ENCODE measurements at places on chromosomes 1 and 21.

- no peaks in the 10 kb centered on the region for H3K4me1 ChIP-seq
- DNase-seq, result no peak
- no peak overlapping the region for H3K4me3 ChIP-seq
- H3K36me3 ChIP-seq, result no peaks in the 10 kb centered on the region
These were observed 102.7 kb upstream of the CD55 start for GRCh38 chr1:207218512-207219362.

DNA sequence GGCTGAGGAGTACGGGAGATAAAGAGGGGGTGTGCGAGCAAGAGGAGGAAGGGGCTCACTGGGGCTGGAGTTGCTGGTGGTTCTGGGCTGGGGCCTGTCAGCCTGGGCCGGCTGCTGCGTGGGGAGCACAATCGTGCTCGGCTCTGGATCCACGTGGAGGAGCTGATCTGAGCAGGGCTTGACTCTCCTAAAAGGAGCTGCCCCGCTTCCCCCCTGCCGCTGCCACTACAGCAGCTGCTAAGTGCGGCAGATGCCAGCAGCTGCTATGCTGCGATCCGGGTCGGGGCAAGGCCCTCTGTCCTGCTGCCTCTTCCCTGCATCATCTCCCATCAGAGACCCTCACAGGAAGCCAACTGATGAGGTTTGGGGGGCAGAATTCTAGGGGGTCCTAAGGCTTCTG, 165.9 kb downstream of the PCBP3 start:
- H3K27ac ChIP-seq, result no peak overlapping the region
- H3K4me3 ChIP-seq, result no peak overlapping the region

GRCh38 chr1:181424786-181425403, 58.4 kb upstream of the CACNA1E start:
- no peaks in the 10 kb centered on the region for H3K4me1 ChIP-seq
- no peaks in the 10 kb centered on the region for H3K36me3 ChIP-seq
- H3K27ac ChIP-seq, result no peak overlapping the region
- no peaks in the 10 kb centered on the region for H3K27me3 ChIP-seq
- H3K4me3 ChIP-seq, result no peak overlapping the region

- no peak overlapping the region for H3K27ac ChIP-seq
- H3K4me3 ChIP-seq, result no peak overlapping the region
- no peaks in the 10 kb centered on the region for H3K36me3 ChIP-seq
- peak; percentile 7 for DNase-seq
These were observed 83.3 kb downstream of the ZFYVE9 start for GRCh38 chr1:52225174-52225573.

- H3K4me3 ChIP-seq, result no peak overlapping the region
- no peak for DNase-seq
- H3K27me3 ChIP-seq, result no peaks in the 10 kb centered on the region
- no peaks in the 10 kb centered on the region for H3K36me3 ChIP-seq
- no peak overlapping the region for H3K27ac ChIP-seq
These were observed 10.6 kb downstream of the APCS start for GRCh38 chr1:159598196-159598595.

GRCh38 chr1:7313826-7314225, 457.3 kb upstream of the VAMP3 start:
- H3K4me3 ChIP-seq, result no peak overlapping the region
- H3K27ac ChIP-seq, result no peak overlapping the region

GRCh38 chr1:155703216-155703615, 14.3 kb downstream of the DAP3 start:
- H3K27me3 ChIP-seq, result no peaks in the 10 kb centered on the region
- DNase-seq, result no peak
- H3K4me1 ChIP-seq, result no peaks in the 10 kb centered on the region
- no peaks in the 10 kb centered on the region for H3K36me3 ChIP-seq
- H3K27ac ChIP-seq, result no peak overlapping the region

DNA sequence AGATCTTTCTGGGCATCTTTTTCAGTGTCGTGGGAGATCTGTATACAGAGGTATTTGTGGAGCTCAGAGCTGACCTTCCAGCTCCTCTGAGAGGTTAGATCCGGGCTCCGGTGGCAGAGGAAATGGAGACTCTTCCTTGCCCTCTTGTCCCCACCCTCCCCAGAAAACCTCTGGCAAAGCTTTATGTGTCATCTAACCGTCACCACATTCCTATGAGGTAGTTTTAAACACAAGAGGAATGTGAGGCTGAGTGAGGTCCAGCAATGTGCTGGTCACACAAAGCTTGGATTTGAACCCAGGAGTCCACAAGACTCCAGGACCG, 1.2 kb downstream of the CD160 start:
- no peak overlapping the region for H3K4me3 ChIP-seq
- H3K4me1 ChIP-seq, result peaks cover 16% of the 10 kb centered on the region
- H3K27ac ChIP-seq, result no peak overlapping the region
- peaks cover 4% of the 10 kb centered on the region for H3K27me3 ChIP-seq

DNA sequence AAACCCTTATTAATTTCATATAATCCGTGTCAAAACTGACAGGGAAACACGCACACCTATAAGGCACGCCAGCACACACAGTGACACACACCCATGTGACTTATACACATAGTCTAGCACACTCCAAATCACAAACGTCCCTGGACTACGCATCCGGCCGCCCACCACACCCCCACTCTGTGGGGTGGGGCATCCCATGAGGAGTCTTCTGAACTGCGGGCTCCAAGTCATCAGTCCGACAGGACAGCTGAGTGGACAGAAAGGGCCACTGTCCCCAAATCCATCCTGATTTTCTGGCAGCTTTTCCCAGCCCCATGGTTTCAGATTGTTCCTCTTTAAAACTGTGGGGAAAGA, 829 bp downstream of the PEA15 start:
- H3K27me3 ChIP-seq, result no peaks in the 10 kb centered on the region
- H3K27ac ChIP-seq, result peak overlapping the region; percentile 75
- DNase-seq, result no peak
- H3K4me1 ChIP-seq, result peaks cover 13% of the 10 kb centered on the region
- peaks cover 34% of the 10 kb centered on the region for H3K36me3 ChIP-seq

- H3K36me3 ChIP-seq, result no peaks in the 10 kb centered on the region
- DNase-seq, result no peak
- peaks cover 35% of the 10 kb centered on the region for H3K4me1 ChIP-seq
- H3K4me3 ChIP-seq, result no peak overlapping the region
- no peak overlapping the region for H3K27ac ChIP-seq
These were observed 3.1 kb downstream of the PLCH2 start for GRCh38 chr1:2479186-2479585.

GRCh38 chr1:35715568-35716002, 3.1 kb downstream of the C1orf216 start:
- H3K27me3 ChIP-seq, result peaks cover 7% of the 10 kb centered on the region
- H3K36me3 ChIP-seq, result peaks cover 5% of the 10 kb centered on the region
- no peak overlapping the region for H3K4me3 ChIP-seq
- H3K4me1 ChIP-seq, result no peaks in the 10 kb centered on the region

- H3K36me3 ChIP-seq, result peaks cover 2% of the 10 kb centered on the region
- no peak for DNase-seq
- peaks cover 2% of the 10 kb centered on the region for H3K27me3 ChIP-seq
- H3K27ac ChIP-seq, result no peak overlapping the region
- no peaks in the 10 kb centered on the region for H3K4me1 ChIP-seq
These were observed 47.4 kb downstream of the KCNN3 start for GRCh38 chr1:154822717-154823116.

- H3K27ac ChIP-seq, result no peak overlapping the region
- no peak overlapping the region for H3K4me3 ChIP-seq
- H3K36me3 ChIP-seq, result no peaks in the 10 kb centered on the region
These were observed 15.4 kb upstream of the OTUD3 start for GRCh38 chr1:19866758-19867157.

GRCh38 chr1:205680073-205680851, at the start of gene SLC45A3:
Gene SLC45A3 (minus strand): TSS chr1:205680509. CDS start chr1:205664656, 15,853 bp downstream.
- H3K36me3 ChIP-seq, result no peaks in the 10 kb centered on the region
- H3K4me3 ChIP-seq, result peak within 1 kb of the TSS; percentile 56
- H3K4me1 ChIP-seq, result peaks cover 44% of the 10 kb centered on the region
- H3K27me3 ChIP-seq, result no peaks in the 10 kb centered on the region
- peak within 1 kb of the TSS; percentile 90 for H3K27ac ChIP-seq

- H3K27me3 ChIP-seq, result peaks cover 13% of the 10 kb centered on the region
- no peaks in the 10 kb centered on the region for H3K36me3 ChIP-seq
- H3K4me1 ChIP-seq, result no peaks in the 10 kb centered on the region
- H3K4me3 ChIP-seq, result no peak overlapping the region
- DNase-seq, result no peak
These were observed 71.3 kb upstream of the CNTN2 start for GRCh38 chr1:204971517-204972336.

DNA sequence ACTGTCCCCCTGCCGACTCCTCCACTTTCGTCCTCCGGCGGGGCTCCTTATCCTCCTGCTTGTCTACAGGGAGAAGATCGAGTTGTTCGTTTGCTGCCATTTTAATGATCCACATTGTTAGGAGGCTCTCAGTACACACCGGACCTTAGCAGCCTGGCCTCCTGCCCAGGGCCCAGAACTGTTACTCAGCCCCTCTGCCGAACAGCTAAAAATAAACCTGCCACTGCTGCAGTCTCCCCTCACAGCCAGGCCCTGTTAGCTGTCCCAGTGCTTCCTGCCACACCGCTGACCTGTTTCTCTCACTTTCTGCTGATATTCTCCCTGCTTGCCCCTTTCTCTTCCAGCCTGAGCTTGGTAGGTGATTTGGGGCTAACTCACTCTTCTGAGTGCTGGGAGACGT, 8.3 kb downstream of the MAPKAPK2 start:
- H3K27me3 ChIP-seq, result no peaks in the 10 kb centered on the region
- H3K27ac ChIP-seq, result no peak overlapping the region
- no peak for DNase-seq
- no peak overlapping the region for H3K4me3 ChIP-seq
- H3K36me3 ChIP-seq, result peaks cover 23% of the 10 kb centered on the region

DNA sequence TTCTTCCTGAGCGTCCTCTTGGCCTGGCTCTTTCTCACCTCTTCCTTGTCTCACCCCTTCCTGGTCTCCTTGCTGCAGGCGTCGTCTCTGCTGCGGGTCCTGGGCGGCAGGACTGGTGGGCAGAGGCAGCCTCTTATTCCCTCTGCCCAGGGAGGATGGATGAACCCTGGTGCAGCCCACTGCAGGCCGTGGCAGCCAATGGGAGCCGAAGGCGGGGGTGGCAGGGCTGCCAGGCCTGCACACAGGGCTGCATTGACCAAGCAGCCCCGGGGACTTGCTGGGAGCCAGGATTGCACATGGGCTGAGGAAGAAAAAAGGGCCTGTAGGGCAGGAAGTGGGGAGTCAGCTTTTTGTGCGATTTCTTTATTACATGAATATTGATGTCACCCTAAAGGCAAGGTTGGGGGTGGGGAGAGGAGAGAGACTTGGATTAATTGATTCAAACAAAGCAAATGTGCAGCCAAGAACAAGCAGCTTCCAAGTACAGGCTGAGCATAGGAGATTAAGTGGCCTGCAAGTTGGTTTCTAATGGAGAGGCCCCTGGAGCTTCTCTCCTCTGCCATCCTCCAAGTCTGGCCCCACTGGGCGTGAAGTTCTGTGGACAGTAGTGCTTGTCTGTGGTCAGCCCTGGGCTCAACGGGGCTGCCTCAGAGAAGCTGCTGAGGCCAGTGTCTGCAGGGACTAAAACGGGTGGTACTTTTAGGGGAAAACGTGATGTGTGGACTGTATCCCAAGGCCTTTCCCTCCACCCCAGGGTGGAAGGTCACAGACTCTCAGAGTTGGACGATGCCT, at the start of gene S100B:
TSS of gene S100B (minus strand) at position 108 of the 792 bp plus-strand sequence. CDS start 2,667 bp downstream, outside the sequence.
- no peak within 1 kb of the TSS for H3K27ac ChIP-seq
- H3K4me1 ChIP-seq, result no peaks in the 10 kb centered on the region
- peaks cover 6% of the 10 kb centered on the region for H3K27me3 ChIP-seq

DNA sequence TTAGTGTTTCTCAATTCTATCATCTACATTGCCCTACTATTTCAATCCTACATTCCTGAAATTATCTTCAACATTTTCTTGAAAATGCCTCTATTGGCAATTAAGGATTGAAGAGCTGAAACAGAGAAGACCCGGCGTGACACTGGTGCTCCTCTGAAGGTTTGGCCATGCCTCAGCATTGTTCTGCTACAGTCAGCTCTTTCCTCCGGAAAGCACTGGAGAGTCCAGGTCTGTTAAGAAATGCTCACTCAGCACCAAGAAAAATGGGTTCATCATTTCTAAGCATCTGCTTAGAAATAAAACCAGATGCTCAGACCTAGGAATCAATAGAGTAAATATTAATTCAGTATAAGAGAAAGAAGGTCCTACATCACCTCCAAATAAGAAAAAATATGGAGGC, 58.8 kb downstream of the WARS2 start:
- no peaks in the 10 kb centered on the region for H3K36me3 ChIP-seq
- H3K27me3 ChIP-seq, result no peaks in the 10 kb centered on the region
- no peak for DNase-seq
- H3K4me3 ChIP-seq, result no peak overlapping the region

DNA sequence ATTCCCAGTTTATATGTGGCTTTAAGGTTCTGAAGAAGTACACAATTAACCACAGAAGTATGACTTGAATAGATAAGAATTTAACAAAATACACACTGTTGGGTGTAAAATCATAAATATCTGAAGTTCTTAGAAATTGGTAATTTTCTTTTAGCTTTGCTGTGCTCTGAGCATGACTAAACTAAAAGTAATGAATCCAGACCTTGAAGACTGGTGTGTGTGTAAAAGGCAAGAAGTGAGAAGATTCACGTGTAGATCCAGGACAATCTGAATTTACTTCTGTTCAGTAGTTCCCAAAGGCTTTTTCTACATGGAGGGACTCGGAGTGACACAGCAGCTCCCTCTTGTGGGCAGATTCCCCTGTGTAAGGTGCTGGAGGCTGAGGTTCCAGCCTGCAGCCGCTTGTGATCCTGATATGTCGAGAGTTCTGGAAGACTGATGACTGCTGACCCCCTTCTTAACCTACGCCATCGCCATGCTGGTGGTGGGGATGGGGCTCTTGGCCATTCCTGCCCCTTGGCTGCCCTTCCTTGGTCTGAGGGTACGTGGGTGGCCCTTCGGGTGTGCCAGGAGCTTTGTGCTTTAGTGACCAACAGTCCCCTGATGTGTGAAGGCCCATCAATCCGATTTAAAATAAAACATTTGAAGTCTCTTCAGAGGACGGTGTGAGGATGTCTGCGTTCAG, 62.7 kb downstream of the ADARB1 start:
- no peaks in the 10 kb centered on the region for H3K27me3 ChIP-seq
- no peak overlapping the region for H3K4me3 ChIP-seq
- peak overlapping the region; percentile 89 for H3K27ac ChIP-seq
- H3K36me3 ChIP-seq, result no peaks in the 10 kb centered on the region
- peak; percentile 84 for DNase-seq

GRCh38 chr21:25562660-25563059, 44.6 kb downstream of the MRPL39 start:
- no peaks in the 10 kb centered on the region for H3K27me3 ChIP-seq
- H3K4me1 ChIP-seq, result peaks cover 8% of the 10 kb centered on the region
- no peak for DNase-seq
- H3K36me3 ChIP-seq, result peaks cover 3% of the 10 kb centered on the region
- H3K4me3 ChIP-seq, result peak overlapping the region; percentile 47

Measured in large intestine (tissue), 12 donors.